ENCODE measurements at places on chromosomes 4 and X.

GRCh38 chrX:145881175-145881995, 63.8 kb downstream of the SLITRK2 start:
- peak; percentile 10 for DNase-seq

DNA sequence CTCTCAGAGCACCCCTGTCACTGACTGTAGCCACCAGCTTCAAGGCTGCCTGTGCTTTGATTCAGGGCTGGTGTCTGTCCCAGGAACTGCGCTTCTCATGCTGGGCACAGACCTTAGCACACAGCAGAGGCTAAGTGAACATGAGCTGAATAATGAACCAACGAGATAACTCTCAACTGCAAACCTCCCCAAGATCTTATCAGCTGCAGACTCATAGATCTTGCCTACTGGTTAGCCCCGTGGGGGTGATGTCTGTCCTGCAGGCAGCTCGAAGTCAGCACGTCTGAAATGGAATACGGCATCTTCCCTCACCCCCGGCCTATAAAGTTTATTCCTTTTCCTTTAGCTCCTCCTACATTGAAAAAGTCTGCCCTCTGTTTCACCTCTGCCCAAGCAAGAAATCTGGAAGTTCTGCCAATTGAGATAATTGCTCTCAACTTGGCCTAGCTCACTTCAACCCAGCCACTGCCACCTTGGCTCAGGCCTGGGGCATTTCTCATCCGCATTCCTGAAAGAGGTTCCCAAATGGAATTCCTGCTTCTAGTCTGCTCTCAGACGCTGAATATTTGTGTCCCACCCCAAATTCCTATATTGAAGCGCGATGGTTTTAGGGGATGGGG, 73.7 kb downstream of the GATB start:
- no peak for DNase-seq

DNA sequence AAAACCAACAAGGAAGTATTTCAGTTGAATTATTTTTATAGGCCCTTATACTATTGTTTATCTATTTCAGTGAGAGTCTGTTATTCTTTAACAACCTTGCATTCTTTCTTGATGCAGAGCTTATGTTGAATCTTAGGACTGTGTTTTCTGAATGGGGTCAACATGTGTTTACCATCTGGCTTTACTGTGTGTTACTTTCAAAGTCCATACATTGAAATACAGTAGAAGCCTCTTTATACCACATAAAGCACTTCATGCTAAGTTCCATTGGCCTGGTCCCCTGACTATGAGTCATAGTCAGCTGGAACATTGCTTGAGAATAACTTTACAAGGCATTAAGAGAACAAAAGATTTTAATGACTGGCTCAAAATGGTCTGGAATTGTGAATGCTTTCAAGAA, 152.6 kb downstream of the GASK1B start:
- no peak for DNase-seq

- peak; percentile 40 for DNase-seq
Measured at GRCh38 chrX:47030339-47030738, 47.9 kb upstream of the RGN start.

- DNase-seq = no peak
Measured at GRCh38 chr4:38242822-38243387, 282.7 kb downstream of the PTTG2 start.

- no peak for DNase-seq
Measured at GRCh38 chrX:46310815-46311497, 234.3 kb downstream of the ZNF674 start.

DNA sequence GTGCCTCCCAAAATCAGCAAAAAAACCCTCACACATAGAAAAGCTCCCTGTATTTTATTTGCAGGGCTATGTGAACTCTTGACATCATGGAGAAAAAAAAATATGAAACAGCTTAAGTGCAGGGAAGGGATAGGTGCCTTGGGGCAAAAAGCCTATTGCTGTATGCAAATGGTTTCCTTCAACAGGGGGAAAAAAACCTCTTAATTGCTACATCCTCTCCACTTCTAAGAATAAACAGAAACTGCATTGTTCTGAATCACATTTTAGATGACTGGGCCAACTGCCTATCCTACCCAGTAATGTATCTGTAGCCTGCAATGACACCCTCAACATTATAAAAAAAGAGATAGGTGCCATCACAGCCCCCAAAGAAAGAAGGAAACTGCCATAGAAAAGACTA, 229.4 kb upstream of the GALNTL6 start:
- DNase-seq = no peak

DNA sequence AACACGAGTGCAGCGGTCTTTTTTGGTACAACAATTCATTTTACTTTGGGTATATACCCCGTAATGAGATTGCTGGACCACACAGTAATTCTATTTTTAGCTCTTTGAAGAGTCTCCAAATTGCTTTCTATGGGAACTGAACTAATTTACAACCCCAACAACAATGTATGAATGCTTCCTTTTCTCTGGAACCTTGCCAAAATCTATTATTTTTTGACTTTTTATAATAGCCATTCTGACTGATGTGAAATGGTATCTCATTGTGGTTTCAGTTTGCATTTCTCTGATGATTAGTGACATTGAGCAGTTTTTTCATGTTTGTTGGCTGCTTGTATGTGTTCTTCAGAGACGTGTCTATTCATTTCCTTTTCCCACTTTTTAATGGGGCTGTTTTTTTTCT, 240.8 kb downstream of the STK32B start:
- DNase-seq = no peak

GRCh38 chr4:81472281-81473182, 825 bp upstream of the RASGEF1B start:
- DNase-seq = peak; percentile 37

GRCh38 chr4:2963966-2964471, 648 bp downstream of the GRK4 start:
- peak; percentile 59 for DNase-seq

DNA sequence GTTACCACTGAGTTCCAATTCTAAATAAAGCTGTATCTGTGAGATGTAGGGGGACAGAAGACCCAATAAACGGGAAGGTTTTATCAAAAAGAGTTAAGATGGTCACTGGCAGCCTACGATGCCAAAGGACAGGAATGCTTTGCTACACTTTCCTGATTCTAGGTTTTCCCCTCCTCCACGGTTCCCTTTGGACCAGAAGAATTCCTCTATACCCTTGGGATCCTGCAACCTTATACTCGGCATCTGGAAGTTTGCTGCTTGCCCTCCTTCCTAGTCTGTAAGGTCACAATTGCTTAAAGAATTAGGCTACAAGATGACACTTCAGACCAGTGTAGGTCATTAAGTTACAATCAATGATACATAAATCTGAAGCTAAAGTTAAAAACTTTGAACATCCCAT, 64.3 kb downstream of the SCML2 start:
- no peak for DNase-seq

GRCh38 chr4:150258569-150258968, 180.3 kb downstream of the DCLK2 start:
- no peak for DNase-seq

GRCh38 chrX:148193759-148194158, 212.6 kb downstream of the FMR1NB start:
- DNase-seq = no peak

DNA sequence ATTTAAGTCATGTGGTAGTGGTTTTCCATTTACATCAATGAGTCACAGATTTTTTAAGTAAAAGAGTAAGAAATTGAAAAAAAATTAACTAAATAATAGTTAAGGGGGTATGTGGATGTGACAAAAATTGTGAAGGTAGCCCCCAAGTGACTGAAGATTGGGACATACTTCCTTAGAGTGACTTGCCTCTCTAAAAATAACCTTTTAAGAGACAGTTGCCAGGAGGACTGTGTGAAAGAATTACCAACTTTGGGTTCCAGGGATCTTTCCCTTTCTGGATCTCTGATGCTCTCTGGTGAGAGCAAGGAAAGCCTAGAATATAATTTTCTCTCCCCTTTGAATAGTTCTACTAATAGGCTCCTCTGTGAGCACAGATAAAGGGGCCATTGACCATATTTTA, 42.7 kb downstream of the NHSL2 start:
- DNase-seq = no peak

DNA sequence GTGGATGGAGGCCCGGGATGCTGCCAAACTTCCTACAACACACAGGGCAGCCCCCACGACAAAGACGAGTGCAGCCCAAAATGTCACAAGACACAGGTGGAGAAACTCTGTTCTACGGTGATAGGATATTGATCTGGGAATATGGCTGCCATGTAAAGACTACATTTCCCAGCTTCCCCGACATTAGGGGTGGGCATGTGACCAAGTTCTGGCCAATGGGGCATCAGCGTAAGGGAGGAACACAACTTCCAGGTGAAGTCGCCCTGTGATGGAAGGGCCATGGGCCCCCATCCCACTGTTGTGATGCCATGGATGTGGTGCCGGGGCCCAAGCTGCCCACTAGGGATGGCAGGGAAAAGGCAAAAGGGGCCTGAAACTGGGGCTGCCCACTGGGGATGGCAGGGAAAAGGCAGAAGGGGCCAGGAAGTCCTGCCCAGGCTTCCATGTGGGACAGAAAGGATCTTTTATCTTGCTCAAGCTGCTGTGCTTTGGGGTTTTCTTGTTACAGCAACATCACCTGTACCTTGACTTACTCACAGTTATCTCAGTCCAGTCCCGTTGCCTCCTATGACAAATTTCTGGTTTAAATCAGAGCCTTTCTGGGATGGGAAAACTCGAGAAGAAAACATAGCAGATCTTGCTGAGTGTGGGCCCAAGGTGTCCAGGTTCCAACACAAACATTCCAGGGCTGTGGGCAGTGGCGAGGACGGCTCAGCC, 9.7 kb upstream of the ADRA2C start:
- peak; percentile 92 for DNase-seq

GRCh38 chrX:56728321-56728720, 722 bp upstream of the NBDY start:
- no peak for DNase-seq

DNA sequence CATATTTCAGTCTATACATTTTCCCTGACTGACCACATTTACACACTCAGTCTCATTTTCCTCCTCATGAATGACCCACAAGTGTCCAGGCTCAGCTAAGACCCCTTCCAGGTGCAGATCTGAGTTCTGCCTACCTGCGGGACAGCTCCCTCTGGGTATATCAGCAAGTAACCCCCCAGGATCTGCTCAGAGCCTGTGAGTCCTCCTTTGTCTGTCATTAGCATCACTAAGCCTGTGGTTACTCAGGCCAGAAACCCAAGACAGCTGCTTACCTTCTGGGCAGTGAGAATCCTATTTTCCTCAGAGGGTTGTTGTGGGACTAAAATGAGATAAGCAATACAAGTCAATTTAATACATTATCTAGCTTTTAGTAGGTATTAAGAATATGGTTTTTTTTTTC, 487.6 kb upstream of the BOD1L1 start:
- peak; percentile 5 for DNase-seq

DNA sequence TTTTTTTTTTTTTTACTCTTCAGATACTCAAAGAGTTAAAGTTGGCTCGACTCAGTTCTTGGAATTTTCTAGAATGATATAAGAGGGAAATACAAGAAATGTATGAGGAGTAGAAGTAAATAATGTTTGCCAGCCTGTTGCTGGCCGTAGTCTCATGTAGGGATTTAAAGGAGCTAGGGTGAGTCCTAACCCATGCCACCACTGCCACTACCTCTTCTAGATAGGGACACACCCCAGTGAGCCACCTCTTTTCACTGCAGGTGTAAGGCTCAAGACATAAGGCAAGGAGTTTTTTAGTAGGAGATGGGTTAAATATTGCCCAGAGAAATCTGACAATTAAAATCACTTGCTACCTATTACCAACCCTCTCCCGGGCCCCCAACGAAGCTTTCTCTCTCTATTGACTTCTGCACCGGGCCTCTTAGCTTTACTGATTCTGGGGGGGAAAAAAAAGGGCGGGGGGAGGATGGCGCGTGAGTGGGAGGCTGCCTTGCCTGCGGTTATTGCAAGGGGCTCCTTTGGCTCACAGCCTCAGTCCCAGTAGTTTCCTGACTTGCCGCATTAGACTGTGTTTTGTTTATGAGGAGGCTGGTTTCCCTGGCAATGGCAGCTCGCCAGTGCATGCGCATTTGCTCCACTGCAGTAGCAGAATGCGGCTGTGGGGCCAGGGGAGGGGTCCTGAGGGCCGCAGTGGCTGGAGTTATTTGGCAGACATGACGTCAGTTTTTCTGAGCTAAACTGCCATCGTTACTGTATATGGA, 3.0 kb downstream of the LINC00632 start:
- DNase-seq = peak; percentile 63

DNA sequence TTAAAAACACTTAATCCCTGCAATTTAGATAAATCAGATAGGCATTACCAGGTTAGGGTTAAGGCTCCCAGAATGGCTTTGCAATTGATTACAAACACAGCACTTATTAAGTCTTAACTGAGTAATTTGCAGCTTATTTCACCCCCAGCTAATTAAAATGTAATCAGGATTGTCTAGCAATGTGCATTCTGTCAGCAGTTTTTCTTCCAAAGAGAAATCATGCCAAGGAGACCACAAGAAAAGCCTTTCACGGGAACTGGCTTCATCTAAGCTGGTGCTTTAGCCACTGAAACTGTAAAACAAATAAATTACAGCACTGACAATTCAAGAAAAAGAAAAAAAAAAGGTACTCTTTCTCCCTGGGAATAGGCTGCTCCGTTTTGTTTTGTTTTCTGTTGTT, 2.1 kb downstream of the ANOS1 start:
- no peak for DNase-seq

- peak; percentile 73 for DNase-seq
Measured at GRCh38 chr4:87114245-87115062, 106.0 kb downstream of the KLHL8 start.

- peak; percentile 93 for DNase-seq
Measured at GRCh38 chr4:170089668-170090351, at the start of gene AADAT. AADAT (minus strand) TSS chr4:170089956; CDS start chr4:170089690, 266 bp downstream.

- no peak for DNase-seq
Measured at GRCh38 chrX:15142084-15142715, 127.7 kb downstream of the ASB9 start.

DNA sequence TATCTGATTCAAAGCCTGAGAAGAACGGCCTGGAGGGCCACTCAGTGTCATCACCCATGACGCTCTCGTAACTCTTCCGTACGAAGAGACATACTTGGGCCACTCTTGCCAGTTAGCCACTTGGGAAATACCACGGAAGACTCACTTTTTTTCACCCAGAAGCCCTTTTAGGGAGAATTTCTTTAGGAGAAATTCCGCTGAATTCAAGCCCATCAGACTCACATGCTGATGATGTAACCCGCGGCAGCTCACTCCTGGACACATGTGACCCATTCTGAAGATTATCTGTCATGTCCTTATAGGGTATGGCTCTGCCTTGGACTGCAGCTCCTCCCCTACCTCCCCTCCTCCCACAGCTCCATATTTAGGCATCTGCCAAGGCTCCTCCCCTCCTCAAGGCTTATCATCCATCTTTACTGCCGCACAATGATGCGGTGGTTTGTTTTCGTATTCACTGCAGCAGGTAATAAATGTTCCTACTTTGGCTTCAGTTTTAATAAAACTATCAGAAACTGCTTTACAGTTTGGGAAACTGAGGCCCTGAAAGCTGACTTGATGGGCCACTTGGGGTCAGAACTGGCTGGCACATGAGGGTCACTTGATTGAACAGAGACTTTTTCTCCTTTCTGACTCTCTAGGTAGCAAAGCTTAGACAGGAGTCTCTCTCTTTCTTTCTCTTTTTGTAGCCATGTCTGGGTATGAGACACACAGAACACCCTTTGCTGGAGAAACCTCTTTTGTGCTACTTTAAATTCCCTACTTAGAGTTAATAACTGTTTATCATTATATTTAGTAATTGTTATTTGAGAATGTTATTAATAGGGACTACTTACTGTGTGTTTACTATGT, 42.1 kb downstream of the RHOH start:
- peak; percentile 55 for DNase-seq

GRCh38 chr4:189299706-189300105, 641.0 kb upstream of the FRG1 start:
- no peak for DNase-seq

- DNase-seq = no peak
Measured at GRCh38 chr4:184287697-184288255, 70.1 kb upstream of the ENPP6 start.
